Upper lobe of left lung (tissue), 6 donors: ENCODE measurements at places on chromosomes 16 and 17. TPM values are rescaled to one million over a fixed set of nuclear protein-coding genes. Genes with fewer than 3 reads are reported as not detected.

FZD2 gene
- total RNA-seq, result 12.9 TPM

KNOP1 gene
- total RNA-seq, result 4.4 TPM

ARHGDIG gene
- total RNA-seq, result not detected

RND2 gene
- 2.0 TPM for total RNA-seq

MYH8 gene
- not detected for total RNA-seq

FOXC2 gene
- 1.9 TPM for total RNA-seq
